Stimulated activated CD4-positive, alpha-beta T cell treated with anti-CD3 and anti-CD28 coated beads, Interleukin-12 subunit alpha, Interleukin-12 subunit beta, amount 100 ng/mL, for 4 hours (primary cell): ENCODE measurements at places on chromosomes 1 and 21.

DNA sequence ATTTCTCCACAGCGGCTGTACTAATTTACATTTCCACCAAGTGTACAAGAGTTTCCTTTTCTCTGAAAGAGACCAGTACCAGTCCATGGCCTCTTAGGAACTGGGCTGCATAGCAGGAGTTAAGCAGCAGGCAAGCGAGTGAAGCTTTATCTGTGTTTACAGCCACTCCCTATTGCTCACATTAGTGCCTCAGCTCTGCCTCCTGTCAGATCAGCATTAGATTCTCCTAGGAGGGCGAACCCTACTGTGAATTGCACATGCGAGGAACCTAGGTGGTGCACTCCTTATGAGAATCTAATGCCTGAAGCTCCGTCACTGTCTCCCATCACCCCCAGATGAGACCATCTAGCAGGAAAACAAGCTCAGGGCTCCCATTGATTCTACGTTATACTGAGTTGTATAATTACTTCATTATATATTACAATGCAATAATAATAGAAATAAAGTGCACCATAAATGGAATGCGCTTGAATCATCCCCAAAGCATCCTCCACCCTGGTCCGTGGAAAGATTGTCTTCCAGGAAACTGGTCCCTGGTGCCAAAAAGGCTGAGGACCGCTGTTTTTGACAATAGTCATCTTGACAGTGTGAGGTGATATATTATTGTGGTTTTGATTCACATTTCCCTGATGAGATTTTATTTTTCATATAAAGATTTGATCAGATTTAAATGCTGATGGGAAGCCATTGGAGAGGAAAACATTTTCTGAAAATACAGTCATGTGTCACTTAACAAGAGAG lies 45.5 kb upstream of the MRPS6 start:
- no peak for DNase-seq

DNA sequence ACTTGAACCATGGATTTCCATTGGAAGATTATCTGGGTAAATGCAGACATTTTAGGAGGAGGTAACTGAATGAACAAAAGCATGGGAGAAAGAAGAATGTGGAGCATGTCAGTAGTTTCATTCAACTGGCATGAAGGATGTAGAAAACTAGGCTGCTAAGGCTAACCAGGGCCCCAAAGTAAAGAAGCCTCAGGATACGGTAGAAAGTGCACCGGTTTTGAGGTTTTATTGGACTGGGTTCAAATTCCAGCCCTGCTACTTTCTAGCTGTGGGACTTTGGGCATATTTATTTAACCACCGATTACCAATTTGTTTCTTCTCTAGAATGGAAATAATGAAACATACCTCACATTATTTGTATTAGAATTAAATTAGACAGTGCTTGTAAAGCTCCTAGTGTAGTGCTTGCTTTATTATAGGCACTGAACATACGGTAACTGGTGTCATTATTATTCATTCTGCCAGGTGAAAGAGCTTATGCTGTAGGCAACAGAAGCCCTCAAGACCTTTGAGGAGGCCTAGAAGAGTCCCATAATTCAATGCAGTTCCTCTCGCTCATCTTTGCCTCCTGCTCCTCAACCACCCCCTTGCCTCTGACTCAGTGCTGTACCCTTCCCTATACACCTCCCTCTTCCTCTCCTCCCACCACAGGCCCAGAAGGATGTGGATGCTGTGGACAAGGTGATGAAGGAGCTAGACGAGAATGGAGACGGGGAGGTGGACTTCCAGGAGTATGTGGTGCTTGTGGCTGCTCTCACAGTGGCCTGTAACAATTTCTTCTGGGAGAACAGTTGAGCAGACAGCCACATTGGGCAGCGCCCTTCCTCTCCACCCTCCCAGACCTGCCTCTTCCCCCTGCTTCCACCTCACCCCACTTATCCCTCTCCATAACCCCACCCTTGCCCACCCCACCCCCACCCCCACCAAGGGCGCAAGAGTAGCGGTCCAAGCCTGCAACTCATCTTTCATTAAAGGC lies 2.5 kb upstream of the CHTOP start:
- no peak for DNase-seq

GRCh38 chr1:101257500-101258325 lies 20.9 kb downstream of the S1PR1 start:
- no peak for DNase-seq

DNA sequence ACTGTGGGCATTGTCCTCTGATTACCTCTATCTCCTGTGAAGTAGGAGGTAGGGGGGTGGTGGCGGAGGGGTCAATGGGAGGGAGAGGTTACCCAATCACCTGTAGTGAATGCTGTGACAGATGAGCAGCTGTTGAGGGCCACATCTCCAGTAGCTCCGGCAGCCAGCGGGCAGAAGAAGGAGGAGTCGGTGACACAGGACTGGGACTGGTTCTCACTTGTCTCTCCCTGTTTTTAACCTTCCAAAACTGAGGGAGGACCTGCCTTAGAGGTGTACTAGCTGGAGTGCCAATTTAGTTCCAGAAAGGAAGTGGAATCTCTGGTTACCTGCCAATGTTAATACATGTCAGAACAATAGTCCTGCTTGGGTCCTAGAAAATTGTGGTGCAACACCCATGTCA lies 56.2 kb upstream of the ENAH start:
- no peak for DNase-seq

GRCh38 chr1:42735056-42735455 lies 5.0 kb downstream of the CLDN19 start:
- no peak for DNase-seq

DNA sequence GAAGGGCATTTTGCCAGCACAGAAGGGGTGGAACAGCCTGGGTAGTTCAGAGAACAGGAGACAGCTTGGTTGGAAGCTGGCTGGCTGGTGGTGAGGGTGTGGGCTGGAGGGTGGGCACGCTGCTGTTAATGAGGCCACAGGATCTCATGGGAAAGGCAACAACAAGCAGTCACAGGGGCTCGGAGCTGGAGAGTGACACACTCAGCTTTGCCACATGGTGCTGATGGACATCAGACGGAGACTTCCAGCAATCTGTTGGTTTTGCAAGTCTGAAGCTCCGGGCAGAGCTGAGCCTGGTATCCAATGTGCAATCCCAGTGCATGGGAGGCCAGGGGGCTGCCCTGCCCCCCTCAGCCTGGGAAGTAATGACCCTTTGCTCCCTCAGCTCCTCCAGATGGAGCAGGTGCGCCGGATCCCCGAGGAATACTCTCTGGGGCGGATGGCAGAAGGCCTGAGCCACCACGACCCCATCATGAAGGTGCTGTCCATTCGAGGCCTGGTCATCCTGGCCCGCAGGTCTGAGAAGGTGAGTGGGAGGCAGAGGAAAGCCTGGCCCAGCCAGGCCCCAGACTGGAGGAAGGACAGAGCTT lies 15.6 kb upstream of the TTC4 start:
- DNase-seq = no peak

DNA sequence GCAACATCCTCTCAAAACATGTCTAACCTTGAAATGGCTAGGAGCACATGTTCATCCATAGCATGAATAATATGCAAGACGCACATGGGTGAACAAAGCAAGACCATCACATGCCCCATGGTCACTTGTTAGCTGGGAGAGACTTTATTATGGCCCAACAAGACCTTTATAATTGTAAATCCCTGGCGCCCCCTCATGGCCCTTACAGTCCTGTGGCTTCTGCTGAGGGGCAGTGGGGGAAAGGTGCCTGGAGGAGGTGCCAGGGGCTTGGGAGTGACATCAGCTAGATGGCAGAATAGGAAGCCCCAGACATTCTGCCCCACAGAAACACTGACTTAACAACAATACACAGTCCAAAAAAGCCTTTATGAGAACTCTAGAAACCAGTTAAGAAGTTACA lies 51.7 kb downstream of the CSMD2 start:
- no peak for DNase-seq

DNA sequence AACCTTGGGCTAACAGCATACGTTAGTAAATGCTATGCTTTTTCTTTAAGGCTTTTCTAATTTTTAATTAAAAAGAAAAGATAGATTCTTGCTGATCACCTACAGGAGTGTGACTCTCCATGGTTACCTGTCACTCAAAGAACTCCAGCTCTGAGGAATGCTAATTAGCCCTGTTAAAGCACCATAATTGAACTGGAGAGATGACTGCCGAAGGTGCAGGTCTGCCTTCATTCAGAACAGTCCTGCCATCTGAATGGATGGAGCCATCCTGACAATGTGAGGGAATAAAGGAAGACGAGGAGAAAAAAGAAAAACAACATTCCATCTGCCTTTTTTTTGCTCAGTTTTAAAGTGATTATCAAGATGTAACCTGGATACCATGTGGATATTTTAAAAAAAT lies 94.6 kb downstream of the ATP6V1G3 start:
- DNase-seq = no peak

DNA sequence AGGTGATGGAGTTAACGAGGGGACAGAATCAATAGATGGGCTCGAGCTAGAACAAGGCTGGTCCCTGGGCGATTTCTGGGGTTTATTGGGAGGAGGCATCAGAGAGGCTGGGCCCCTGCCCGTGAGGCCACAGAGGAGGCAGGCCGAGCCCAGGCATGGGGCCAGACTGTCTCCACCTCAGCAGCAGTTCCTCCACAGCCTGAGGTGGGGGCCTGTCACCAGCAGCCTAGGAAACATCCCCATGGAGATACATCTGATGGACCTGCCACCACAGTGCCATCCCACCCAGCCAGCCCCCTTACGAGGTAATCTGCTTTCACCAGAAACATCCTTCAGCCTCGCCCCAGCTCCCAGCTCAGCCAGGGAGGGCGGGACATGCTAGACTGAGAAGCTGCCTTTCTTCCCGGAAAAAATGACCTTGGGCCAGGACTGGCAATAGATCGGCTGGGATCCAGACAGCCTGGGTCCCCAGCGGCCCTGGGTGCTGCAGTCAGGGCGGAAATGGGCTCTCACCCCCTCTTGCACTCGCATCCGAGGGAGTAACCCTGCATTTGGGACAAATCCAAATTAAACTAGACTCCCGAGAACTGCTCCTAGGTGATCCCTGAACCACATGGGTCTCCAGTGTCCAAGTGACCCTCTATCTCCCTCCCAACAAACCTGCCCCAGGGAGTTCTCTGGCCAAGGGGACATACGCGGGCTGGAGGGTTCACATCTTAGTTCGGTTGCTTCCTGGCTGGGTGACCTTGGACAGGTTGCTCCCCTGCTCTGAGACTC lies 10.0 kb upstream of the EPHA8 start:
- DNase-seq = no peak

DNA sequence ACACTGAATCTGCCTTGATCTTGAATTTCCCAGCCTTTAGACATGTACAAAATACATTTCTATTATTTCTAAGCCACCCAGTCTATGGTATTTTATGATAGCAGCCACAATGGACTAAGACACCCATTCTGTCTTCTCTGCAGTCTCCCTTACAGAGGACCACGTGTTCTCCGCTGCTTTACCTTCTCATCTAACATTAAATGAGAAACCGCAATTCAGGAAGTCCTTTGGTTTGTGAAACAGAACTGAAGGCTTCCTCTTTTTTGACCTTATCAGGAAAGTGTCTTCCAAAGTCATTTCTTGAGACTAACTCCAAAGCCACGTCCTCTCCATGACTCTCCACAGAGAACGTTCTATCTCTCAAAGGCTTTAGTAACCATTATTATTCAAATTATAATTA lies 560.1 kb downstream of the OMA1 start:
- DNase-seq = no peak

- DNase-seq = no peak
Observed at GRCh38 chr1:61433646-61434045, 291.3 kb downstream of the TM2D1 start.

GRCh38 chr1:205774198-205775014 lies 876 bp downstream of the RAB29 start:
- peak; percentile 16 for DNase-seq

DNA sequence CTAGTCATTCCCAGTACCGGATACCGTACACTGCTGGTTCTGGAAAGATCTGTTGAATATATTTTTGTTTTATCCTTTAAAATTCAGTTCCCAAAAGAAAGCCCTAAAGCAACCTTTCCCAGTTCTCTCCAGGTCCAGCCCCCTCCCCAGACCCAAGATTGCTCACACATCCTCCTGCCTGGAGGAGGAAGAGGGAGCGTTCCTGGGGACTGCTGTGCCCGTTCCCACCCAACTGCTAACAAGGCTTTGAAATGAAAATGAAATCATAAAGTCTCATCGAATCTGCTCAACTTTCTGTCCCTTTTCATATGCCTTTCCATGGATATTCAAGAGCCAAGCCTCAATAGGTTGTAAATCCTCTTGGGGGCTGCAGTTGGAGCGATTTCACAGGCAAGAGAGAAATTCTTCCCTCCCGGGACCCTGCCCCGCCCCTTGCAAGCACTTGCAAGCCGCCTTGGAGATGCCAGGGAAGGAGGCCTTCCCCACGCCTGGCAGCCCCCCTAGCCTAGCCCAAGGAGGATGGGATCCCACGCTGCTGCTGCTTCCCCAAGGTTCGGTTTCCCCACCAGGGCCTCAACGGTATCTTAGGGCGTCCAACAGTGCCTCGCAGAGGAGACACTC lies 113.2 kb upstream of the CACHD1 start:
- no peak for DNase-seq

DNA sequence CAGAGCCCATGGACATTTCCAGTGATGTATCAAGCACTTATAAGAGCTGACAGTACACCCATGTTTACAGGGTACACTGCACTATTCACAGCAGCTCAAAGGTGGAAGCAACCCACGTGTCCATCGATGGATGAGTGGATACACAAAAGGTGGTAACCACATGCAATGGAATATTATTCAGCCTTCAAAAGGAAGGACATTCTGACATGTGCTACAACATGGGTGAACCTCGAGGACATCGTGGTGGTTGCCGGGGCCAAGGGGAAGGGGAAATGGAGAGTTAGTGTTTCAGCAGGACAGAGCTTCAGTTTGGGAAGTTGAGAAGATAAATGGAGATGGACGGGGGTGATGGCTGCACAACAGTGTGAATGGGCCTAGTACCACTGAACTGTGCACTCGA lies 9.1 kb downstream of the AGT start:
- no peak for DNase-seq

DNA sequence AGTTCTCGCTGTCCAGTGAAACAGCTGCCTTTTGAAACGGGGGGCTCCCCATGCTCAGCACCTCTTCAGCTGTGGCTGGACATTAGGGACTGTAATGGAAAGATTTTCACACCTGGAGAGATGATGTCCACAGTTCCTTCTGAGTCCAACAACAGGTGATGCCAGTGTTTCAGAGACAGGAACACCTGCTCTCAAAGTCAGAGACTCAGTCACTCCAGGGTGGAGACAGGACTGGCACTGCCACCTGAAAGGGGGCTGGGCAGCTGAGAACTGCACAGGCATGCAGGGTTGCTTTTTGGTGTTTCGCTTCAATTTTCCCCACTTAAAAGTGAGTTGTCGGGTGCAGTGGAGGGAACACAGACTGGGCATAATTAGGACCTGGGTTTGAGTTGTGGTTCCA lies 124.8 kb downstream of the GALNT2 start:
- no peak for DNase-seq
